ENCODE measurements at places on chromosomes 5 and 9.

GRCh38 chr9:95224376-95225019, 93.0 kb downstream of the FANCC start:
- DNase-seq: no peak

GRCh38 chr9:27005491-27005890, at the start of gene LRRC19:
Gene LRRC19 (minus strand): TSS chr9:27005672. CDS start chr9:26999694, 5,978 bp downstream.
- no peak for DNase-seq

DNA sequence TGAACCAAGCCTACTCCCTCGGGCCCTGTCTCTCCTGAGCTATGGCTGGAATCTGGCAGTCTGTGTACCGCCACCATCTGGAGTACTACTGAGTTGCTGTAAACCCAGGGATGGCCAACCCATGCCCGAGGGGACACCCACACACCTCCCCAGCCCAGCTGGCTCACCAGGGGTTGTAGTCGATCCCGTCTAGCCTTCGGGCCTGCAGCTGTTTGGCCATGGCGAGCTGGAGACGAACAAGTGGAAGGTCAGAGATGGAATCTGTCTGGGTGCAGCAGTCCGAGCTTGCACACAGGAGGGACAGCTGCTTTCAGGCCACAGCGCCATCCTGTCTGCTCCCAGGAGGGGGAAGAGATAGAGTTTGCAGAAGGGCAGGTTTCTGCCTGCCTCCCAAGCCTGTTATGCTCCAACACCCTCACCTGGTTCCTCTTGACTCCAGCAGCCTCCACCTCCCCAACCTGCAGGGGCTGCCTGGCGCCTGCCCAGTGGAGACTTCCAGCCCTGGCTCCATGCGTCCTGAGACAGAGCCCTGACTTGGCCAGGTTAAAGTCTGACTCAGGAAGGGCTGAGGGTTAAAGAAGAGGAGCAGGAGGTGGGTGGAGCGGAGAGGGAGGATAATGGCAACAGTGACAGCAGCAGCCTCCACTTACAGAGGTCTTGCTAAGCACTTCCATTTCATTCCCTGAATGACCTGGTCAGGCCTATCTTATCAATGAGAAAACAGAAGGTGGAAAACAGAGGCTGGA, 15.8 kb upstream of the SPOUT1 start:
- DNase-seq: no peak

DNA sequence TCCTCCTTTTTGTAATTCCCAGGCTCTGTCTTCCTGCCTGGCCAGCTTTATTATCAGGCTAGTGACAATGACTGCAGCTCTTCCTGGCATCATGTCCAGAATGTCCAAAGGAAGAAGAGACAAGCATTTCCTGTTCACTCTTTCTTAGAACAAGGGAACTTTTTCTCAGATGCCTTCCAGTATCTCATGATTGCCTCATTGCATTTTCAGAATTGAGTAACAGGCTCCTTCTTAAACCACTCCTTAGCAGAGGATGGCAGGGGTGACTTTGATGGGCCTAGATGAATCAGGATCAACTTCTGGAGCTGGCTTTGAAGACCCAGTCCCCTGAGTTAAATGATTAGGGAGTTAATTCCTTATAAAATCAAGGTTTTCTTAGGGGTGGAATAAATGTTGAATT, 92.9 kb upstream of the RASGRF2 start:
- no peak for DNase-seq

DNA sequence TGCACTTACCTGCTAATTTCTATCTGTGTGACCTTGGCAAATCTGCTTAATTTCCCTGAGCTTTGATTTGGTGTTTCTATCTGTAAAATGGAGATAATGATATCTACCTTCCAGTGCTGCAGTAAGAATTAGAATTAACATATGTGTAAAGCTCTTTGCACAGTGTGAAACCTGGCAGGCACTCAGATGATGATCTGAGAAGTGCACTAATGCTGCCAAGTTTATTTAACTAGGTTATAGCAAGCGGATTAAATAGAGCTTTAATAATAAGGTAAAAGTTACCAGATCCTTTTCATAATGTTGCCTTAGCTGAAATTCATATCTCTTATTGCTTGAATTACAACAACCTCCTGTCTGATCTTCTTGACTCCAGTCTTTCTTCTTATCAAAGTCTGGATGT, 315.3 kb upstream of the CD180 start:
- no peak for DNase-seq

GRCh38 chr9:121954477-121955140, 138.5 kb downstream of the TTLL11 start:
- DNase-seq: no peak

- no peak for DNase-seq
Observed at GRCh38 chr5:157168286-157168685, 2.2 kb upstream of the GARIN3 start.

- no peak for DNase-seq
Observed at GRCh38 chr5:164721656-164722055, 1216.2 kb downstream of the MAT2B start.

GRCh38 chr9:71567890-71568289, 200.4 kb downstream of the CEMIP2 start:
- DNase-seq: no peak

GRCh38 chr9:98071737-98072136, 15.2 kb downstream of the NANS start:
- no peak for DNase-seq

GRCh38 chr5:133819977-133820471, 148.4 kb downstream of the C5orf15 start:
- DNase-seq: no peak

- no peak for DNase-seq
Observed at GRCh38 chr9:86507212-86507630, 153.0 kb upstream of the TUT7 start.

DNA sequence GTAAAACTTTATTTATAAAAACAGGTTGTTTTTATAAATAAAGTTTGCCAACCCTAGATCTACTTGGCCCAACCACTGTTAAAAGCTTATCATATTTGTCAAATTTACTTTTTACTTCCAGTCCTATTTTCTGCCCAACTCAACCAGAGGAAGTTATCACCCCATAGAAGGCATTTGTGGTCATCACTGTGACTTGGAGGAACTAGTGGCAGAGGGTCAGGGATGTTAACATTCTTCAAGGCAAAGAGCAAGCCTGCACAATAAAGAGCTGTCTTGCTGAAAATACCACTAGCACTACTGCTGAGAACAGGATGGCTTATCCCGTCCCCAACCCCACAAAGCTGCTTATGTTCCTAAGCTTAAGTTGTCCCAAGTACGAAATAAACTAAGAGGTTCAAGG, 22.3 kb downstream of the TTC33 start:
- no peak for DNase-seq

DNA sequence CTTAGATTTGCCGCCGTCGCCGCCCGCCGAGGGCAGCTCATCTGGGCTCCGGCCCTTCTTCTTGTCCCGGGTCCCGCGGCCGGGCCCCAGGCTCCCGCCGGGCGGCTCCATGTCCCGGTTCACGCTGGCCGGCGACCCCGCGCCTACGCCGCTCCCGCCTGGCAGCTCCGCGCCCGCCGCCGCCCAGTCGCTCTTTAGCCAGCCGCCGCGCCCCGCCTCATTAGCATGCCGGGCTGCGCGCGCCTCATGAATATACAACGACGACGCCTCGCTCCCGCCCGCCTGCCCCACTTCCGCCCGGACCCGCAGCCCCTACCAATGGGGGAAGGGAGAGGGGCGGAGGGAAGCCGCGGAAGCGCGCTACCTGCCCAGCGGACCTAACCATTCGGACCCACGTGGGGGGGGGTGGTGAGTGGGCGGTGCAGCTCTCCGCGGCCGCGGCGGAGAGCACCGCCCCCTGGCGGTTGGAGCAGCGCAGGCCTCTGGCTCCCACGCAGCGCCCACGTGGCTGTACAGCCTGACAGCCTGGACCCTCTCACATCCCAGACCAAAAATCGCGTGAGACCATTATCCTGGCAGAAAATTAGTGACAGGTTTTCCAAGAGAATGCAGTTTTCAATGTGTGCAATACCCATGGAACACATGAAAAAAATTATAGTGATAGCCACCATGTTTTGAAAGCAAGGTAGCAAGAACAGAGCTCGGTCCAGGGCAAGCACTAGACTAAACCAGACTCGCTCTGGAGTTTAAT, at the start of gene DIAPH1:
DIAPH1 (minus strand) TSS at position 197 of the 751 bp plus-strand sequence; CDS start at position 111, 86 bp downstream.
- peak; percentile 92 for DNase-seq

DNA sequence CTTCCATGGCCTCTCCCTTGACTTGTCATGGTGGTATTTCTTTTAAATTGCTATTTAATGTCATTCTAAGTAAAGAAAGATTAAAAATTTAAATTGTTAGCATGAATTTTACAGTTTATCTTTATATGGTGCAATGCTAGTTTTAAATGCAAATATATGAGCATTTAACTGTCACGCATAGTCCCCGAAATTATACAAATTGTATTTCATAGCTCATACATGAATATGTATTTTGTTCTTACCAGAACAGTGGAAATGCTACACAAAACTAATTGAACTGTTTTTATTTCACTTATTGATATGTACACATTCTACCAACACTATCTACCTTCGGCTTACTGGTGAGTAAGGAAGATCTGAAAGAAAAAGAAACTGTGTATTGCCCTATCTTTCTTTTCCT, 125.8 kb downstream of the CARTPT start:
- DNase-seq: no peak

GRCh38 chr9:81108391-81108790, 581.0 kb downstream of the TLE1 start:
- peak; percentile 83 for DNase-seq

GRCh38 chr5:88792144-88792840, 90.7 kb downstream of the MEF2C start:
- DNase-seq: peak; percentile 63

DNA sequence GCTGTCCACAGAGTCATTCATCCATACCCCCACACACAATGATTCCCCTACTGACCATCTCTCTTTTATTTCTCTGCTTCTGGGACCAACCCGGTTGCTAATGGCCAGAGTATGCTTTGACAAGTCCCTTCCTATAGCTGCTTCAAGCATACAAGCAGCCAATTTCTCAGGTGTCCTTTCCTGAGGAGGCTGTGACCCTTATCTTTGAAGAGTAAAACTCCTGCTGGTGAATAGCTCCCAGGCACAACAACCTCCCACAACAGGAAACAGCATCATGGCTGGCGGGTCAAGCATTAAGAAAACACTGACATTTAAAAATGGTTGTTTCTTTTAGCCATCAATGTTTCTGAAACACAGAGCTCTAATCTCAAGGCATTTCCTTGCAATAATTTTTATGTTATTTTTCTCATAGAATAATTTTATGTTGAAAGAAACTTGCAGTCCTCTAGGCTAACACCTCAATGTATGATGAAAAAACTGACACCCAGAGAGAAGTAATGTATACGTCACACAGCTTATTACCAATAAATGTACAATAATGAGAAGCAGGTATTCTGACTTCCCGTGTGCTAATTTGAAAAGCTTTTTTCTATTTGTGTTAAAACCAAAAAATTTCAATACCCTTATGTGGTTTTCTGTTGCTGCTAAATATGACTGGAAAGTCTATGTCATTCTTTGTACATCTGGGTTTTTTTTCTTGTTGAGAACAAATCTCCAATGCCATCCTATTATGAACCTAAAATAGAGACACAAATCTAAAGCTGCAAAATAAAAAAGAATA, 7.5 kb upstream of the PAM start:
- no peak for DNase-seq

DNA sequence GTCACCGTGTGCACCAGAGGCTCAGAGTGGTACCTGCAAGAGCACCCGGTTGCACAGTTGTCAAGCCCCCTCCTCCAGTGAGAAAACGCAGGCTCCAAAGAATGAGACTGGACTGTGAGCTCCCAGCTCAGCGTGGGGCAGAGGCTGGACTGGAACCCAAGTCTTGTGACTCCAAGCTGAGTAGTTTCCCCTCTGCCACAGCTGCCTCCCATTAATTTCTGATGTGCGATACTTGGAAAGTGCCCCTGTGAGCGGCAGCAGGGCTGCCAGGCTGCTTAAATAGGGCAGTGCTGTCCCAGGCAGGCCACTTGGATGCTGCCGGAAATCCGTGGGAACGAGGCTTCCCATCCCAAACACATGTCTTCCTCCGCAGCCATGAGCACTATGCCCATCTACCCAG, 62.2 kb upstream of the ANGPTL2 start:
- DNase-seq: no peak

DNA sequence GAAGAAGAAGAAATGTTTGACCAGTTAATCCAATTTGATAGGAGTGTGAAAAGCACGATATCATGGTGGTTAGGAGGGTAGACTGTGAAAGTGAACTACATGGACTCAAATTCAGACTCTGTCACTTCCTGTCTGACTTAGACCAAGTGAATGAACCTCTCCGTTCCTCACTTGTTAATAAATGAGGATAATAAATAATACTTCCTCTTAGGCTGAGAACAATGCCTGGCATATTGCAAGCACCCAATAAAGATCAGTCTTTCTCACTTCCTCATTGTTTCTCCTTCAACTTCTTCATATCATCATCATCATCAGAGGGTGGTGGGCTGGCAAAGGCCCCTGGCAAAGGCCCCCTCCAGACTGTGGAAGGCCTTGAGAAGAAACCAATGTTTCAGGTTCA, 148.7 kb downstream of the CDK5RAP2 start:
- no peak for DNase-seq

GRCh38 chr5:109155625-109156024, 254.1 kb downstream of the PJA2 start:
- DNase-seq: no peak

- no peak for DNase-seq
Observed at GRCh38 chr5:83590966-83591365, 119.4 kb downstream of the VCAN start.

DNA sequence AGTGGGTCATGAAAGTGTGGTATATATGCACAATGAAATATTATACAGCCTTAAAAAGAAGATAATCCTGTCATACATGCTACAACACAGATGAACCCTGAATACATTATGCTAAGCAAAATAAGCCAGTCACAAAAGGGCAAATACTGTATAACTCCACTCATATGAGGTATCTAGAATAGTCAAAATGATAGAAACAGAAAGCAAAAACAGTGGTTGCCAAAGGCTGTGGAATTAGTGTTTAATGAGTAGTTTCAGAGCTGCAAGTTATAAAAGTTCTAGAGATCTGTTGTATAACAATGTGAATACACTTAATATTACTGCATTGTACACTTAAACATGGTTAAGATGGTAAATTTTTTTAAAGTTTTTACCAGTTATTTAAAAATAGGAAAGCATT, 135.0 kb downstream of the OXCT1 start:
- DNase-seq: no peak

DNA sequence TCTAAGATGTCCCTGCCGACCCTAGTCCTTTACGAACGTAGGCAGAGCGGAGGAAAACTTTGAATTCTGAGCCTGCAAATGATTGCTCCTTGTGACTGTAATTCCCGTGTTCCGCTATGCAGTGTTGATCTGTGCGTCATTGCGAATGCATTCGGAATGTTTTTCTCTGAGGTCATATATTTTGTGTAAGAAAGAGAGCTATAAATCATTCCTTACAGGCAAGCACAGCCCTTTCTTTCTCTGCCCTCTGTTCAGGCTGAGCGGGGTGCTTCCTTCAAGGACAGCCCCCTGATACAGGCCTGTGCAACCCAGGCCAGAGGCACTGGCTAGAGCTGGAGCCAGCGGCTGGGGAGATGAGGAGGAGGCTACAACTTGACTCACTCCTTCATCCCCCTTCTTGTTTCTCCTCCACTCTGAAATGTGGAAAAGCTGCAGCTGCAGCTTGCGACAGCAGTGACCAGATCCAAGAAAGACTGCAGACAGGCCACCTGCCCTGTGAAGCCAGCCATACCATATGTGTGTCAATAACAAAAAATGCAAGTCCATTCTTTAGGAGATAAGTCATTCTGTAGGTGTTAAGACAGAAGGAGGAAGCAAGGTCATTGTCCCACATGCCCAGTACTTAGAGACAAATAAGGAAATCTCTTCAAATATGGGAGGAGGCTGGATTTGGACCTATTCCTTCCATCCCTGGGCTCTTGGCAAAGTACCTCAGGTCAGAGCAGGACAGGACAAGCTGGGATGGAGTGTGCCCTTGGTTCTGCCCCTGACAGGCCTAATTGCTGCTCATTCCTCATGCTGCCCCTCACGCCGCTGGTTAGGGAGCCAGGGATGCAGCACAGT, 345.7 kb upstream of the WWC1 start:
- no peak for DNase-seq

All from PC-3 (cell line).